Activated T-cell treated with anti-CD3 and anti-CD28 coated beads for 1 hour (primary cell): ENCODE measurements at places on chromosomes 3 and 15.
A peak's percentile ranks its signal among the peaks of the same experiment; 100 is the strongest.

DNA sequence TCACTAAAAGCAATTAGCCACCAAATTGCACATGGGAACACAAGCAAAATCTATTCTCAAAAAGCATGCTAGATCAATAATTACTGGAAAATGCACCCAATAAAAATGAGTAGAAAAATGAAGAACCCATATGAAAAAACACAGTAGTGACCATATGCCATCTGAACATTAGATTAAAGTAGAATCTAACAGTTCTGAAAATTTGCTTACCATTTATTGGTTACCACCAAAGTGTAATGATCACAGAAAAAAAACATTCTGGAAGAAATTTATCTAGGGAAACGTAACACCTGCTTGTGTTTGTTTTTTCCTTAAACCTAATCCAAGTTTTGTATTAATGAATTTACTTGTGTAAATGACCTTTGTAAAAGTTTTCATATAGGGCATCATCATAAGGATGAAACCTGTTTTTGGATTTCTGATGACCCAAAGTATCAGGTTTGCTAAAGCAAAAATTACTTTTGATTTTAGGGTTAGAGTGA is 37.6 kb upstream of the AADAC start:
- DNase-seq: no peak

GRCh38 chr15:58288592-58288991 is 143.2 kb upstream of the LIPC start:
- no peak for DNase-seq

DNA sequence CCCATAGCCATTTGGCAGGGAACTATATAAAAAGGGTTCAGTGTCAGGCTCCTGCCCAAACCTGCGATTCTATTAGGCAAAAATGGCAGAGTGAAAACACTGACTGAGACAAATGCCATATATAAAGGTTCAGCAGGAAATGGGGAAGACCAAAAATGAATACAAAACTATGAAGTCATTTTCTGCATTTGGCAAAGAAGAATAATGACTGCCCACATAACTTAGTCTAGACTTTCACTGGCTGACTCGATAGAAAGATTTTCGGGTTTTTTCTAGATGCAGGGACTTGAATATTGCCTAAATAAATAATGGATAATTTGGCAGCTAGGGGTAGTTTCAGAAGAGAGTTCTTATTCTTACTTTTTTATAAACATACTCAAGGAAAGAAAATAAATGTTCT is 178.0 kb downstream of the TPRG1 start:
- no peak for DNase-seq

DNA sequence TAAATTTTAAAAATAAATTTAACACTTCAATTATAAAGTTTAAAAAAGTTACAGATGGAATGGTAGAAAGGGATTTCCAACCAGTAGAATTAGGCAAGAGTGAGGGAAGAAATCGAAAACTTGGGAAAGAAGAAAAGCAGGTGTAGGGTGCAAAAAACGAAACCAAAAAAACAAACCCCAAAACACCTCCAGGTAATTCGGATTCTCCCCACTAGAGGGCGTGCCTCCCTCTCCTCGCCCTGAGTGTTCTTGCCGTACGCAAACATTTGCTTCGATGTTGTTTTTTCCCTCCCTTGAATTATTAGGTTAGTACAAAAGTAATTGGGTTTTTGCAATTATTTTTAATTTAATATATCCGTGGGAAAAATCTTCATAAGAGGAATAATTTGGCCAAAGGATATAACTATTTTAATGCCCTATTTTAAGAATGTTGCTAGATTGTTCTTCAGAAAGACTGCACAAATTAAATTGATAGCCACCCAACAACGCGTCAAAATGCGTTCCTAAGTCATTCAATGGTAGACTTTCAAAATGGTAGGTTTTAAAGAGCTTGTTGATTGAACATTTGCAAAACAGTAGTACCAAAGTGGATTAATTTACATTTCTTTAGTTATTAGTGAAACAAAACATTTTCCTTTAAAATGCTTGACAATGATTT is 63.7 kb downstream of the SLC30A4 start:
- peak; percentile 79 for DNase-seq

GRCh38 chr3:170418422-170419398 is at the start of gene CLDN11:
TSS of gene CLDN11 (plus strand) at chr3:170418868. CDS start at chr3:170419067, 199 bp downstream.
- no peak for DNase-seq

GRCh38 chr3:151282921-151283320 is 4.6 kb upstream of the P2RY14 start:
- DNase-seq: no peak

DNA sequence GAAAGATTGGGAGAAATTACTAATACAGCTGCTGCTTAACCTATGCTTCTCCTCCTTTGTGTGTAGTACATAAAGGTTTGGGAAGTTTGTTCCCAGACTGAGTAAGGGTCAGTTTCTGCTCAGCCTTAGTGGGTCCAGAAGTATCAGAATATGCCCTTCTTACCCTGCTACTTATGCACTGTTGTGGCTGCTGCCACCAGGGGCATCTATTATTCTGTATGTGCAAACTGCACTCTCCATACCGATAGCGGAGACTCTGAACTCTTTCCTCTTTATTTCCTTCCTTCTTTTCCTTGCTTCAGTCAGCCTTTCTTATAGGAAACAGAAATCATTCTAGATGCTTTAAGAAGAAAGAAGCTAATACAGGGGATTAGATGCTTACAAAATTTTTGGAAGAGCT is 4.0 kb downstream of the NEDD4 start:
- no peak for DNase-seq

DNA sequence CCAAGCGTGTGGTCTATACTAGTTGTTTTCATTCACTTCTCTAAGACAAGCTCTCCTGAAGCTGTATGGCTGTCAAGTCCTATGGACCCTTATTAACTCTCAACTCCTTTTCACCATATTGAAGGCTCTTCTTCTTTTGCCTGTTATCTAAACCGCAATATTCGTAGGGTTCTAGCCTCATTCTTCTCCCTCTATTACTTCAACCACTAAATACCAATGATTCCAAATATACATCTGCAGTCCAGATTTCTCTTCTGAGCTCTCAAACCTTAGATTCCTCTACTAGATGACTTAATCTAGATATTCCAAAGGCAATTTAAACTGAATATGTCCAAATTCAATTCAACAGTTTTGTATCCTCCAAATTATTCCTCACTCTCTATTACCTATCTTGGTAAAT is 24.6 kb downstream of the AQR start:
- no peak for DNase-seq

DNA sequence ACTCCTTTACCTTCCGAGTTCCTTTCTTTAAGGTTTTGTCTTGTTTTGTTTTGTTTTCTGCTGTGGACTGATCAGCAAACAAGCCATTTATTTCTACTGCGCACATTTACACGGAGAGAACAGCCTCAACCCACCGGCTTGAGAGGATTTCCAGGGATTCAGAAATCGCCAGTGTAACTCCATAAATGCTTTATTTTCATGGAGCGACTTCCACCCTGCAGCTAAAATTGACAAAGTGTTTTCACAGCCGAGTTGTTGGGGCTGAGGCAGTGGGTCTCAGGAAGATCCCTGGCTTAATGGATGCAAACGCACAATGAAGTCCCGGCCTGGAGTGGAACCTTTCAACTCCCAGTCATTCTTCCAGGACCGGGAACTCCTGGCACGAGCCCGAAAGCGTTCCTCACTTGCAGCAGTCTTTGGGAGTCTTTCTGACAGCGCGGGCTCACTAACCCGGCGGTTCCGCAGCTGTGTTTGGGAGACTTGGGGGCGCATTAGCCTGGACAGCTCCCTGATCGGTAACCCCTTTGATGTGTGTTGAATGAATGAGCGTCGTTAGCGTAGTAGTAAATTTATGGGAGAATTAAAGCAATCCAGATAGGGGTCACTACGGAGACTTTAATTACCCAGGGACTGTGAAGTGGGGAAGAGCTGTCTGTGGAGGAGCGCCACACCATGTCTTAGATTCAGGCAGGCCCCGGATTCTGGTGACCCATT is 785 bp upstream of the MYRIP start:
- DNase-seq: no peak

- DNase-seq: no peak
Observed at GRCh38 chr15:85463276-85463892, 83.0 kb downstream of the AKAP13 start.

- DNase-seq: no peak
Observed at GRCh38 chr3:168091302-168091858, 4.3 kb downstream of the GOLIM4 start.

DNA sequence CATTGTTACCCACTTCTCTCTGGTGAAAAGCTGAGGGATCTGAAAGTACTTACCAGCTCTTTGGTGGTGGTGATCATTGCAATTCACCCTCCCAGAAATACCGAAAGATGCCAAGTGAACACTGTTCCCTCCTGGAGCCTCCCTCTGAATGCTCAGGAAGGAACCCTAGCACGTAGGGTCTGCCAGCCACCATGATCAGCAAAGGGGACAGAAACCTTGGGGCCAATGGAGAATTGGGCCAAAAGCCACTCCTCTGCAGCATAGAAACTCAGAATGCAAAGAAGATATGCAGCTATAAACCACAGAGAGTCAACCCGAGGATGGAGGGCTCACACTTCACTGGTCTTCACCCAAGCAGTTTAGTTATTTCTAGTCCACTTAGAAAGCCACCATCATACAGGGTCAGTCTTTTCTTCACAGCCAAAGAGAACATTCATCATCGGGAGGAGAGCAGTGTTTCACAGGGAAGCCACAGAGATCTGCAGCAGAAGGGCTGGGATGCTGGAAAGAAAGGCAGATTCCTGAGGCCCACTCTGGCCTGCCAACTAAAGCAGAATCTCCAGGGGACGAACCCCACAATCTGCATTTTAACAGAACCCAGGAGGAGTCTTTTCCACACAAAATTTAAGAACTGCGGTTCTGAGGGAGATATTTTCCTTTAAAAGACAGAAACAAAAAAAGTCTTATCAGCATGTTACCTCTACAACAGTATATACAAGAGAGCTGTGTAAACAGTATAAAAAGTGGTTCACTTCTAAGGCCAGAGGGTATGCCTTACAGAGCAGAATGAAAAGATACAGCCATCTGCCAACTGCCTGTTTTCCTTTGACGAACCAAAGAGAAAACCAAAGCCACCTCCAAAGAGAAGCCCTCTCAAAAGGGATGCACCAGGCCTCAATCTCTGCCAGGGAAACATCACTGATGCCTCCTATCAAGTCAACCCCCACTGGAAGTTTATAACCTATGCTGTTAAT is 11.3 kb downstream of the TBC1D2B start:
- no peak for DNase-seq

DNA sequence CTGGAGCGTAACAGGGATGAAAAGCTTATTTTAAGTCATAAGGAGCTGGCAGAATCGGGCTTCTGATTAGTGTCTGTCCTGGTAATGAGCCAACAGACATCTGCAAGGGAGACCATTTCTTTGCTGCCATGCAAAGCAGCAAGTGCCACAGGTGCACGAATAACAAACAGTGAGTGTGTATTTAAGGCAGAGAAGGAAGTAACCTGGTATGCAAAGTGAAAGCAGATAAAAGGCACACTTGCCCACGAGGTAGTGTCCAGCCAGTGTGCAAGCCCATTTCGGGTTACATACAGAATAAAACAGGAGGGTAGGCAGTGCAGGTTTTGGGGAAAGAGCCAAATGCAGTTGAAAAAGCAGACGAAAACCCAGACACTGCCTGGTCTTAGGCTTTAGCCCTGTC is 1153.7 kb downstream of the SI start:
- DNase-seq: no peak

DNA sequence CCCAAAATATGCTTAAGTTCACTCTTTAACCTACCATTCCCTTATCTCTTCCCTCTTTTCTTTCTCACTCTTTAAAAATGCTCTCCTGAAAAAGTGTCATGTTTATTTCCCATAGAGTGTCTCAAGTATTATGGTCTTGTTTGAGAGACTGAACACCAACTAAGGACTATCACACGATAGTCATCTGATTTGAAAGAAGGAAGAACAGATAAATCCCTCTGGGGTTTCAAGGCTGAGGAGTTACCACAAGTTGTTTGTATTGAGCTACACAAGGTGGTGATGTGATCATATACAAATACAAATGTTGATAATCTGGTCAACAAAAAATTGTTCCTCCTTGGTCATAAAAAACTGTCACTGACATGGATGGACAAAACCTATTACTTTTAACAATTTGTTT is 13.8 kb downstream of the MEIS2 start:
- DNase-seq: no peak

GRCh38 chr3:151434151-151434890 is 26.5 kb downstream of the IGSF10 start:
- DNase-seq: no peak

- DNase-seq: no peak
Observed at GRCh38 chr3:145290010-145290409, 871.0 kb downstream of the PLOD2 start.

GRCh38 chr3:156174229-156174847 is 54.0 kb downstream of the KCNAB1 start:
- no peak for DNase-seq

DNA sequence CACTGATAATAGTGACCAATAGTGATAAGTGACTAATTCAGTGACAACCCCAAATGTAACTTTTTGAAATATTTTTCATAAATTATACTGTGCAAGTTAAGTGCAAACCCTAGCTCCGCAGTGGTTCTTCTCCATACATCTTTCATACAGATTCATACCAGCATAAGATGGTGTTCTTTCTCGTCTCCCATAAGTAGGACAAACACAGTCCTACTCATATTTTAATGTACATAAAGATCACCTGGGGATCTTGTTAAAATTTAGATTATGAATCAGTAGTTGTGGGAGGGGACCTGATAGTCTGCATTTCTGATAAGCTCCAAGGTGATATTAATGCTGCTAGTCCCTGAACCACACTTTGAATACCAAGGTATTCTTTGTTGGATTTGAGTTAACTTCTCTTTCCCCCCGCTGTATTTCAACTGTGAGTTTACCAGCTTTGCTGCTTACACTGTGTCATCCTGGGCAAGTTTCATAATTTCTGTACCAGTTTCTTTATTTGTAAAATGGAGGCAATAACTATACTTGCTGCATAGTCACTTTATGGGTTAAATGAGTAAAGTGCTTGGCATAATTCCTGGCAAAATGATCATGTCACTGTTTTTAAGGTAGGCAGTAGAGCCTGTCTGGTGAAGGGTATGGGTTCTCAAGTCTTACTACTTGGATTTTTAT is 34.7 kb upstream of the C3orf38 start:
- no peak for DNase-seq

DNA sequence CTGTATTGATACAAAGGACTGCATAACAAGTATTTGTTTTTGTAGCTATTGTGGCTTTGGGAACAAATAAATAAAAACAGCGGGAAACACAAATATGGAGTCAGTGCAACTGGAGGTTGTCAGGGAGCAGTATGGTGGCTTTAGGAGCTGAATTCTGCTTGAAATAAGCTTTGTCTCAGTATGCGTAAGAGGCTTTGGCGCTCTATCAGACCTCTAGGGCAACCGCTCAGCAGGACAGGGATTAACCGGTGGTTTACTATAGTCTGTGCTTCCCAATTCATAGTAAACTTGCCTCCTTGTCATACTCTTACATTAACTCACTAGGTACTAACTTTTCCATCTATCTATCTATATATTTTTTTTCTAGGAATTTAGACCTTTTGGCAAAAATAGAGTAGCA is 104.6 kb downstream of the ZIC1 start:
- no peak for DNase-seq

DNA sequence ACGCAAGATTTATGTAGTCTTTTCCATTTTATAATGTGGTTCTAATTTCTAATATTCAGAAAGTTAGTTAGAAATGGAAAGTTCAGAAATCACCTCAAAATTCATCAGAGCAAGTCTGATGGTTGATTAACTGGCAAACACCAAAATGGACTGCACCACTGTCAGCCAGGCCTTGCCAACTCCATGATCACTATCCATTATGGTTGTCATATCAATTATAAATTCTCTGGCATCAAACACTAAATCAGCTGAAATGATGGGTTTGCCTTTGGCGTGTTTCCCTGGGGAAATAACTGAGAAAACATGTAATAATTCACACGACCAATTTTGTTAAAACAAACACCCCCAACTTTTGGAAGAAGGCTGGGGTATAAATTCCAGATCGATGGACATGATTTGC is 219.4 kb downstream of the CDIN1 start:
- no peak for DNase-seq

GRCh38 chr15:57881361-57881760 is 174.8 kb downstream of the POLR2M start:
- DNase-seq: no peak
